Mammary microvascular endothelial cell (primary cell): ENCODE measurements at places on chromosomes 3 and 15. TPM values are rescaled to one million over a fixed set of nuclear protein-coding genes. Genes with fewer than 3 reads are reported as not detected.

The TGM4 gene
- 0.07 and 0.20 TPM in 2 replicates for total RNA-seq

The BFSP2 gene
- not detected in 2 replicates for total RNA-seq

The OPA1 gene
- 37.1 and 51.0 TPM in 2 replicates for total RNA-seq

The GOLGA6B gene
- not detected in 2 replicates for total RNA-seq

The CHRFAM7A gene
- 0.10 TPM in 1 of 2 replicates, not detected in the other for total RNA-seq

The KCNMB2 gene
- total RNA-seq = not detected in 2 replicates

The ZNF80 gene
- not detected in 2 replicates for total RNA-seq

The SNUPN gene
- total RNA-seq = 21.1 and 22.8 TPM in 2 replicates

The PXYLP1 gene
- total RNA-seq = 0.39 and 0.60 TPM in 2 replicates
